ENCODE measurements at places on chromosomes 16 and 17.

GRCh38 chr16:88928405-88929090 lies 48.5 kb downstream of the CBFA2T3 start:
- DNase-seq = no peak

- DNase-seq = no peak
Observed at GRCh38 chr17:72343911-72344310, 223.1 kb downstream of the SOX9 start.

- no peak for DNase-seq
Observed at GRCh38 chr16:87722590-87723225, 43.1 kb downstream of the KLHDC4 start.

DNA sequence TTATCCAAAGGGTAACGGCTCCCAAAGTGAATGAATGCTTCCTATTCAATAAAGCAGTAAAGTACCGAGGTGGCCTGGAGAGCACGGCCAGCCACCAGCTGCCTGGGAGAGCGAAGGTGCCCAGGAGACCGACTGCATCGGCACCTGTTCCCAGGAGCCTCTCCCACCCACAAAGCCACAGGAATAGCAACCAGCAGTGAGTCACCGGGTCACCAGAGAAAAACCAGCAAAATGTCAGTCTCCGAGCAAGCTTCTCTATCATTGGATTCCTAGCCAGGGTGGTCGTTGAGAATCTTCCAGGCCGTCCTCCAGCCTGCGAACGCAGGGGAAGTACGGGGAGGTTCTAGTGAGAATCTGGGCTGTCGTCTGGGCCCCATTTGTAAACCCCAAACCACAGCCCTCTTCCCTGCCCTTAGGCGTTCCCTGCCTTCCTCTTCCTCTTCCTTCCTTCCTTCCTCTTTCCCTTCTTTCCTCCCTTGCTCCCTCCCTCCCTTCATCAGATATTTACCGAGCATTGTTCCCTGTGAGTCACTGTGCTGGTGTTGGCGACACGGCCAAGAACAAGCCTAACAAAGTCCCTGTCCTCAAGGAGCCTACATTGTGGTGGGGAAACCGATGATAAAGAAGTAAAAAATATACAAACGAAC lies 114.6 kb downstream of the SLC39A11 start:
- no peak for DNase-seq

DNA sequence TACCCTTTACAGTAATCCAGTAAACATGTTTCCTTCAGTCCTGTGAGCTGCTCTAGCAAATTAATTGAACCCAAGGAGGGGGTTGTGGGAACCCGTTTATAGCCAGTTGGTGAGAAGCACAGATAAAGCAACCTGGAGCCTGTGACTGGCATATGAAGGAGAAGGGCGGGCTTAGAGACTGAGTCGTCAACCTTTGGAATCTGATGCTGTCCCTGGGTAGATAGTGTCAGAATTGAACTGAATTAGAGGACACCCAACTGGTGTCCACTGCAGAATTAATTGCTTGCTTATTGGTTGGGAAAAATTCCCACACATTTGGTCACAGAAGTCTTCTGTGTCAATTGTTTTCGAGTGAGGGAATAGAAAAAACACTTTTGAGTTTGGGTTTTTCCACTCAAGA lies 12.8 kb upstream of the RSKR start:
- DNase-seq = no peak

DNA sequence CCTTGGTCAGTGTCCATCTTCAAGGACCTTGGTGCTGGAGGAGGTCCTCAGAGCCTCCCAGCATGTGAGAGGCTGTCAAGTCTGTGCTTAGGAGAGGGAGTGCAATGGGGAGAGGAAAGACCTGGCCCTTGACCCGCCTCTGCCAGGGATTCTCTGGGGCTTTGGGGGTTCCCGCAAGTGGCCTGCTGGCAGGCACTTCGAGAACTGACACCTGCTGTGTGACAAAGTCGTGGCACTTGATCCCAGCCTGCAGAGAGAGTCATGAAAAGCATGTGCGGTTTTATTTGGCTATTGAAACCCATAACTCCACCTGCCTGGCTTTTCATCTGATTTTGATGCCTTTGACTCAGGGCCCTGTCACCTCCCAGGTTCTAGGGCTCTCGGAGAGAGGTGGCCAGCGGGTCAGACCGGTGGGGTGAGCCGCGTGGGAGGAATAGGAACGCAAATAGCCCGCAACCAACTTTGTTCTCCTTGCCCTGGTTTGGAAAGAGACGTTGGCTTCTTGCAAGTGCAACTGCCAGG lies 42.8 kb upstream of the GSE1 start:
- no peak for DNase-seq

DNA sequence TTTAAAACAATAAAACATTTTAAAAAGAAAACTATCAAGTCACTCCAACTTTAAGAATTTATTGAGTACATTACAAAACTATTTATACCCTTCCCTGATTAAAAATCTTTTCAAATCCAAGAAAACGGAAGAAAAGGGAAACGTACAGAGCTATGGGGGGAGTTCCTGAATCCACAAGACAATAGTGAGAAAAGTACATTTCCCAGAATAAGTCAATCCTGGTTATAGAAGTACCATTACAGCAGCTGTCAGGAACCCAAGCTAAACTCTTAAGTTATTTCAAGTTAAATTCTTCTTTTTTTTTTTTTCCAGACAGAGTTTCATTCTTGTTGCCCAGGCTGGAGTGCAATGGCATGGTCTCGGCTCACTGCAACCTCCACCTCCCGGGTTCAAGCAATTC lies 45.7 kb downstream of the SPOP start:
- DNase-seq = no peak

GRCh38 chr17:34291721-34292348 lies 6.3 kb downstream of the CCL11 start:
- no peak for DNase-seq

GRCh38 chr17:40326014-40326831 lies 17.2 kb downstream of the RARA start:
- no peak for DNase-seq

DNA sequence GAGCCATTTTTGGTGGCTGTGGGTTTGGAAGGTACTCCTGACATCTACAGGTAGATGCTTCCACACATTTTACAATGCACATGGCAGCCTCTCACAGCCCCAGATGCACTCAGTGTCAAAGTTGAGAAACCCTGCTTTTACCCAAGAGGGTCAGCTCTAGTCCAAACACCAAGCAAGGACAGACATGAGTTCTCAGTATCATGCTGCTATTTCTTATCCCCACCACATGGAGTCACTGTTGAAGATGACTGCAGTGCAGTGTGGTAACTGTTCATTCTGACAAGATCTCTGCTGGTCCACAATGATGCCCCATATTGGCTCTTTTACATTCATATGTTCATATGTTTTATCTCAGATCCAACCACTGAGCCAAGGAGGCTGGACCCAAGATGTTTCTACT lies 50.5 kb upstream of the SALL1 start:
- no peak for DNase-seq

GRCh38 chr17:57393368-57393767 lies 137.0 kb downstream of the MSI2 start:
- no peak for DNase-seq

GRCh38 chr16:54508351-54508750 lies 221.8 kb upstream of the IRX3 start:
- no peak for DNase-seq

GRCh38 chr16:81860287-81861266 lies 81.5 kb downstream of the PLCG2 start:
- DNase-seq = no peak

DNA sequence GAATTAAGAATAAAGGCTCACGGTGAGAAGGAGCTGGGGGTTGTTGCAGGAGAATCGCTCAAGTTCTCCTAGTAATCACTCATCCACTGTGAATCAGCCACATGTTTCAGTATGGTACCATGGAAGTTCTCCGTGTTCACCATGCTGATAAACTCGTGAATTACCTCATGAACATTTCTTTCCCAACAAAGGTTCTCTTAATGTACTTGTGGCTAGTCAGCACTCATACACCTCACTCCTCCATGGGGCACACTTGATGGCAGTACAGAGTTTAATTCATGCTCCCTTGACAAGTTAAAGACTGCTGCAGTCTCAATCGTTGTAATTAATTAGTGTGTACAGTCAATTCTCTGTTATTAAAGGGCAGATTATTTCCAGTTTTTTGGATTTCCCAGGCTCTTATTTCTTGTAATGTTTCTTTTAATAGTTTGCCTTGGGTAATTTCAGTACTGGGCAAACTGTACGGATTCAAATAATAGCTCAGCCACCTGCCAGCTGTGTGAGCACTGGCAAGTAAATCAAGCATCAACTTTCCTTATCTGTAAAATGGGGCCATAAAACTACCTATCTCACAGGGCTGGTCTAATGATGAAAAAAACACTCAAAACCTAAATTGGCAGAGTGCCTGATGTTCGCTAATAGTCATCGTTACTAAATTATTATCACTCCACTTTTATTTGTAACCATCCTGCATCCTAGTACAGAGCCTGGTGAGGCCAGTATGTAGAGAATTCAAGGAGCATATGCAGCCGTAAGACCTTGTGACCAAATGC lies 6.1 kb downstream of the GOT2 start:
- no peak for DNase-seq

DNA sequence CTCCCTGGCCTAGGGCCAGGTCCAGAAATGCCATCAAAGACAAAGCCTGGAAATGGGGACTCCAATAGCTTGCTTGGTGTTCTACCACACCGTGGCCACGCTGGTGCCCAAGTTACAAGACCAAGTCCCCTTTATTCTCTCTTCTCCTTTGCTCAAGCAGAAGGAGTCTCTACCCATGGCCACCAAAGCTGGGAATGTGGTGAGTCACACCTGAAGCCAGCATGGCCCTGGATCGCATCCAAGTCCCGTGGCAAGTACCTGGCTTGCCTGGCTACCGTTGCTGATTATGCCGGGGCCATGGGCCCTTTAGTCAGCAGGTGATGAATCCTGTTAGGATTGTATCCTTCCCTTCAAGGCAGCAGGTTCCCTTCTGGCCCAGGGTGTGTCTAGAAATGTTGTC lies 260.0 kb downstream of the HAPSTR1 start:
- DNase-seq = no peak

DNA sequence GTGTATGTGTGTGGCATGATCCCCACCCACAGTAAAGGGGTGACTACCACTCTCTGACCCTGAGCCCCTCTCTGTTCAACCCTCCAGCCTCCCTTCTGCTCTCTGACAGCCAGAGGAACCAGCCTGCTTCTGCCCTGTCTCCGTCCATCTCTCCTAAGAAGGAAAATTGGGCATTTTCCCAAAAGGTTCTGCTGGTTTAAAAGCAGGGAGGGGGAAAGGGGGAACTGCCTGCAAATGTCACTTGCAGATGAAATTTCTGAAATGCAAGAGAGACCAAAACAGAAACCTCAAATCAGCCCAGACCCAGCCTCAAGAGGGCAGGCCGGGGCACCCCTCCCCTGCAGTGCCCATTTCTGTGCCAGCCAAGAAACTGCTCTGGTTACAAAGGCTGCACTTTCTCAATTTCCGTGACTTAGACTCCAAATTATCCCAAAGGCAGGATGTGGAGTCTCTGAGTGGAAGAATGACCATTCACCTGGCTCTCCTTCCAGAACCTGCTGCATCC lies 197.9 kb downstream of the RBFOX3 start:
- no peak for DNase-seq

GRCh38 chr16:57091975-57092785 lies at the start of gene CPNE2:
TSS of gene CPNE2 (plus strand) at chr16:57092583. CDS start at chr16:57110743, 18,160 bp downstream.
- DNase-seq = no peak

GRCh38 chr17:30346221-30346795 lies 12.5 kb upstream of the TMIGD1 start:
- no peak for DNase-seq

- DNase-seq = no peak
Observed at GRCh38 chr17:68878226-68878885, 76.8 kb downstream of the ABCA8 start.

DNA sequence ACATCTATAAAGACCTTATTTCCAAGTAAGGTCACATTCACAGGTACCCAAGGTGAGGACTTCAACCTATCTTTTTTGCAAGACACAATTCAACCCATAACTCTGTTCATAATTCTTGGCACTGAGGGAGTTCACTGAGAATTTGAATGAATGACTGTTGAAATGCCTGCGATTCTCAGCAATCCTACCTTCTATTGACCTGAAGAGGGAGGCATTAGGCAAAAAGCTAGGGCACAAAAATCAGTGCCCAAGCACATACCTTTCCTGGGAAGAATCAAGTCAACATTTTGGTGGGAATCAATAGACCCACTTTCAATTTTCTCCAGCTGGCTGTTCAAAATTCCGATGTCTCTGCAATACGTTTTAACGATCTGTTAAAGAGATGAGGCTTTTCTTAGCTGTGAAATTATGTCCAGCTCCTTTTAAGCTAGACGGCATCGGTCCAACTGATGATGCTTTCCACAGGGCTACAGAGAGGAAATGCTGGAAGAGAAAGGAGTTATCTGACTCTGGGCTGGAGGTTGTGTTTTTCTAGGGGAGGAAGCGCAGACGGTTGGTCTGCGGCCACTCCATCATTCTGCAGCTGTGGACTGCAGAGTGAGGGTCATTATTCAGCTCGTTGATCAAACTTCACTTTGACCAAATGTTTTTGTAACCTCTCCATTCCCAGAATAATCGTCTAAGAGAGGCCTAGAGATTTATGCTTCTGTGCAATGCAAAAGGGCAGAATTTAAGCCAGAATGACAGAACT lies 25.2 kb downstream of the BCO1 start:
- no peak for DNase-seq

DNA sequence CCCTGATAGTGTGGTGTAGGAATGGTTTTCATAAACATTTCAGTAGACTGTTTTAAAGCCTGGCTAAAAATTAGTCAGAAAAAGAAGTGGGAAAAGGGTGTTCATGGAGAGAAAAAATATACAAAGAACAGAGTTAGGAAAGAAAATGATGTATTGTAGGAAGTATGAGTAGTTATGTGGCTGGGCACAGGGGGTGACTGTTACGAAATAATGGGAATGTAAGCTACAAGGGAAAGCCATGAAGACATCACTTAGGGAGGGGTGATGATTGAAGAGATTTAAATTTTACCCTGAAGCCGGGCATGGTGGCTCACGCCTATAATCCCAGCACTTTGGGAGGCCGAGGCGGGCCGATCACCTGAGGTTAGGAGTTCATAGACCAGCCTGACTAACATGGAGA lies 55.3 kb downstream of the NUP88 start:
- DNase-seq = no peak

- no peak for DNase-seq
Observed at GRCh38 chr16:50781043-50781442, 39.2 kb downstream of the CYLD start.
